ENCODE measurements at places on chromosomes 11 and 22. TPM values are rescaled to one million over a fixed set of nuclear protein-coding genes. Genes with fewer than 3 reads are reported as not detected.

The CCDC87 gene
- total RNA-seq: 0.53 TPM

- DNase-seq: peak; percentile 74
Measured at GRCh38 chr11:35618497-35619115, 346 bp downstream of the FJX1 start.

DNA sequence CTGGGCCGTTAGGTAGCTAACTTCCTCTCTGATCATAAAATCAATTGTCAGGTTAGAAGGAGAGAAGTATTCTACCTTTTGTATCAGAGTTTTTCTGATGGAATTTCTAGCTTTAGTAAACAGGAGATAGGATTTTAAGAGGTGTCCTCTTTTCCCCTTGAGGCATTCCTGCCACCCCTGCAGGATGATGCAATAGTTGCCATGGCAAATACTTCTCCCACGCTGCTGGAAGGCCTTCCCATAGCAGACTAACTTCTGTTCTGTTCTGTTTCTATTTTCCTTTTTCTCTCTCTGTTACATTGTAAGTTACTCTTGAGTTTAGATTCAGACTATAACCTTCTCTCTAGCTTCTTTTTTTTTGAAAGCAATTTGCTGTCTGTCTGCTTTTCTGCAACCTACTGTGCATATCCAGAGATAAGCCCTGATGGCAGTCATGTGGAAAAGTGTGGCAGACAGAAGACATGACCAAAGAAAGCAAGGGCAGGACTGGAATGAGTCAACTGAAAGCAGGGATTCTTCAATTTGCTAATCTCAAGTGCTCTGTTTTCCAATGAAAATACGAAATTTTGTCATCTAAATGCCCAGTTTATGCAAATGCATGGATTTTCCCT lies 679.1 kb downstream of the DLG2 start:
- no peak for DNase-seq

GRCh38 chr11:73997120-73997770 lies 11.6 kb downstream of the UCP3 start:
- no peak for DNase-seq

GRCh38 chr11:73270016-73270854 lies 1.9 kb upstream of the P2RY6 start:
- DNase-seq: no peak

Data from right cardiac atrium (tissue), 5 donors.